ENCODE measurements at places on chromosomes 2 and 18.

DNA sequence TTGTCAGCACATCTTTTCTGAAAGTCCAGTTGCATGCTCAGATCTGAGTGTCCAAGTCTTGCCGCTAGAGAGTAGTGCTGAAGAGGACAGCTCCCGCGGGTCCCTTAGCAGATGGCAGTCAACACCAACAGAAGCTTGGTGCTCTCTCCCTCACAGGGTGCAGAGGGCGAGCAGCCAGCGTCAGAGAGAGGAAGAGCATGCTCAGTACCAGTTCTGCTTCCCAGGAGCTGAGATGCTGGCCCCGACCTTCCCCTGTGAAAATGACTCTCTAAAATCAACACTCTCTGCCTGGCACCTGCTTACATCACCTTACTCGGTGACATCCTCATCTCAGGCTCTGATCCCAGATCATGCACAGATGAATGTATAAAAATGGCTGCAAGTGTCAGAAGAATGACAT, 86.0 kb upstream of the TWIST2 start:
- no peak for DNase-seq

- DNase-seq: peak; percentile 56
Measured at GRCh38 chr2:23492921-23493320, 107.9 kb downstream of the KLHL29 start.

GRCh38 chr2:111678651-111679050, 205.3 kb downstream of the ANAPC1 start:
- DNase-seq: no peak

DNA sequence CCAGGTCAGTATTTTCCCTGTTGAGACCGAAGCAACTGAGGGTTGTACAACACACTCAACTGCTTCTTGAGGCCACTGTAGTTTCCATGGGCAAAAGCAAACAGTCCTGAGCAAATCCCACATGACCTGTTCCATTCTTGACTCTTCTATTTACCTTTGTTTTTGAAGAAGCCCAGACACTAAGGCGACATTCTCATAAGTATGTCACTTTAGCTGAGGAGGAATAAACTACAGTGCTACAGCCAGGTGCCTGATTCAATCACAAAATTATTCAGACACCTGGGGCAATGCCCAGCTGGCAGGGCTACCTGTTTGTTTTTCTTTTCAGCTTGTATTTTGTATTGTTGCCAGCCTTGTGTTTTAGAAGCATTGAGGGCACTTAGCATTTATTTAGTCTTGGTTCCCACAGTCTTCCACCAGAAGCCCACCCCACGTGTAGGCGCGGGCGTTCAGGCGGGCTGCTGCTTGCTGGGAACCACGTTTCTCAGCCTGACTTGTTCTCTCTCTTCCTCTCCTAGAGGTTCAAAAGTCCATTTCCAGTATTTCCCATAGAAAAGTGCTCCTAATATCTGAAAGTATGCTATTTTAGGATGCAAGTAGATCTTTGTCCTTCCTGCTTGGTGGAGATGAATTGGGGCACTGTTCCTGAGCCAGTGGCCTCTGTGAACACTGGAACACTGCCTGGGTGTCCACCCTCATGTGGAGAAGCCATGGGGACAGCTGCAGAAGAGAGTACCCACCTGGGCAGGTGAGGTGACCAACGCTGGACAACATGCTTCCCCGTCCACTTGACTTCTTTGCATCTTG, 99.0 kb upstream of the COPS8 start:
- no peak for DNase-seq

- no peak for DNase-seq
Measured at GRCh38 chr2:217247476-217247875, 387.6 kb upstream of the TNP1 start.

DNA sequence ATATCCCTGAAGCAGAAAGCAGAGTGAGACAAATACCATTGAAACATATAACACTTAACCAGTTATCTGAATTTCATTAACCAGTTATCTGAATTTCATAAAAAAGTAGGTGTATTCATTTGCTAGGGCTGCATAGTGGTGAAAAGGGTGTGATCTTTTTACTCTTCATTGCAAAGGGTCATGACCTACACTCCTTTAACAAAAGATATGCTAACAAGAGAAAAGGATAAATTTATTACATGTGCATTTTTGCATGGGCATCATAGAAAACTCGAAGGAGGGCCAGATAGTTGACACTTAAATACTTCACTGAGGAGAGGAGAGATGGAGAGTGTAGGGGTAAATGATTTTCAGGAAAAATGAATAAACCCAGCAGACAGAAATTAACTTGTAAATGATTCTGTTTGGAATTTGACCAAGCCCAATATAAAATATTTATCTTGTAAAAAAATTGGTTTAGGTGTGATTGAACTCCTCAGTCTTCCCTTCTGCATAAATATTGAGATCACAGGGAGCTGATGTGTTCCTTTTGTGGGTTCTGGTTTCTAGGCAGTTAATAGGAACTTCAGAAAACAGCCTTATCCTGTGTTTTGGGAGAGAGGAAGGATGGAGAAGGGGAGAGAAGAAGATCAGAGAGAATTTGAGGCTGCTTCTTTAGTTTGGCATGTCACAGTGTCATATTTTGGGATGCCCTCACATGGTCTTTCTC, 372.5 kb upstream of the SYT4 start:
- no peak for DNase-seq

DNA sequence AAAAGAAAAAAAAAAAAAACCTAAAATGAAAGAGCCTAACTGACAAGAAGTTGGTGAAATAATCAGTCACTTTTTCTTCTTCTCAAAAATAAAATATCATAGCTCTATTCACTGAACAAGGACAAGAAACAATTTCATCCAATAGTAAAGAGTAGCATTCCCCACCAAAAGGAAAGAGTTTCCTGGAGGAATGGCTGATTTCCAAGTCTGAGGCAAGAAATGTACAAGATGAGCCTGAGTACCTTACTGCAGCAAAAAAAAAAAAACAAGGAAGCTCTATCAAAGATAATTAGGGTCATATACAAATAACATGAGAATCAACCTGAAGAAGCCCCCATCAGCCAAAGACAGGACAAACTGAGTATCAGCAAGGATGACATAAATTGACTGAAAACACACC, 11.5 kb downstream of the ROCK1 start:
- no peak for DNase-seq

DNA sequence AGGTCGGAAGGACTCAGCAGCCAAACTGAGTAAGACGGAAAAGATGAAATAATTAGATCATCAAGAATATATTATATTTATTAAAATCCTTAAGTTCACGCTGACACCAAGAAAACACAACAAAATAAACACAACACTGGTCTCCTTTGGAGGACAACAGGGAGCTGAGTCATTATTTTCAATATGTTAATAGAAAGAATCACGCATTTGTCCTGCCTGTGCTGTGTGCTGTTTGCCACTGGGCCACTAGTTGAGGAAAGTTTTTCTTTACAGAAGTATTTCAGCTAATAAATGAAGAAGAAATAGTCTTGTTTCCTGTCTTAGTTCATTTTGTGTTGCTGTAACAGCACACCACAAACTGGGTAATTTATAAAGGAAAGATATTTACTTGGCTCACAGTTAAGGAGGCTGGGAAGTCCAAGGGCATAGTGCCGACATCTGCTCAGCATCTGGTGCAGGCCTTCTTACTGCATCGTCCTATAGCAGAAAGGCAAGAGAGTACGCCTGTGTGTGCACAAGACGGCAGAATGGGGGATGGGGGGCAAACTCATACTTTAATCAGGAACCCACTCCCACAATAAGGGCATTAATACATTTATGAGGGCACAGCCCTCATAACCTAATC, 88.0 kb downstream of the TCF7L1 start:
- no peak for DNase-seq

DNA sequence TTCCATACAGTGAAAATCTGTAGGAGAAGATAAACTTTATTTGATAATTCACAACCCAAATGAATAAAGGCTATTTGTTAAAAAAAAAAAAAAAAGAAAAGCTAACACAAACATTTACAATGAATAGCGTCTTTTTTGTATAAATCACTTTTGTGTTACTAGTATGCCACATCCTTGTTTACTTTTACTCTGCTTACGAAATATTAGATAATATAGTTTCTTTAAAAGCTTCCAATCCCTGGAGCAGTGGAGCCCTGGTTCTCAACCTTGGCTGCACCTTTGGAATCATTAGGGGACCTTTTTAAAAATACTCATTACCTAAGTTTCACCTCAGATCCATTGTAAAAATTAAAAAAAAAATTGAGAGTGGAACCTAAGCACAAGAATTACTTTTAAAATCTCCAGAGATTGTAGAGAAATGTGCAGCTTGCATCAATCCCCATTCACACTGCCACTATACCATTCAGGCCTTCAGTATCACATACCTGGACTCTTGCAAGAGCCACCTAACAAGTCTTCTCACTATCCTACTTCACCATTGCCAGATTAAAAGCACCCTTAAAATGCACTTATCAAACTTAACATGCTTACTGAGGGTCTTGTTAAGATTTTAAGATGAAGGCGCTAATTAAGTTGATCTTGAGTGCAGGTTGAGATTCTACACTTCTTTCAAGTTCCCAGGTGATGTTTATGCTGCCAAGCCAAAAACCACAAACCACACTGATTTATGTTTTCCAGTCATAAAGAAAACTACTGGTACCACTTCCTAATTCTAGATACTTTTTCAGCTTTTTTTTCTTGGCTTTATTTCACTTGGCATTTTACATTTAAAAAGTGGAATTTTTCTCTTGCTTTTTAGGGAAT, 59.7 kb upstream of the ZC3H15 start:
- DNase-seq: no peak

- no peak for DNase-seq
Measured at GRCh38 chr2:9720352-9721093, 89.7 kb upstream of the YWHAQ start.
